Skeletal muscle cell (primary cell): ENCODE measurements at places on chromosomes 1 and 21.

- DNase-seq, result peak; percentile 76
These were observed 96.0 kb upstream of the BMP8A start for GRCh38 chr1:39395357-39395831.

DNA sequence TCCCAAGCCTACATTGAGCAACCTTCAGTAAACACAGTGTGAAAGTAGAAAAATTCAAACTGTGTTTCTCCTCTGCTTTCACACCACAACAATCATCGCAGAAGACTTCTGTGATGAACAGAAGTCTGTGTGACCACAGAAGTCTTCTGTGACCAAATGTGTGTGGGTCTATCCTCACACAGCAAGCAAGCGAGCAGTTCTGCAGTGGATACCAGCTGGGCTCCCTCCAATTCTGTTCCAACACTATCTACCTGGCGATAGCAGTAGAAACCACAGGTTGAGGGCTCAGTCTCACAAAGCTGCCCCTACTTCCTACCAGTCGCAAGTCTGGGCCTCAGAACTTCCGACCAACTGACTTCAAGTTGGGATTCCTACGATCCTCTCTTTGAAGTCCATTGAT, 21.0 kb upstream of the RAP1A start:
- DNase-seq, result no peak

GRCh38 chr1:25120281-25120680, 112.0 kb downstream of the SYF2 start:
- DNase-seq, result no peak

GRCh38 chr1:26277261-26277661, 2.6 kb upstream of the SH3BGRL3 start:
- DNase-seq, result no peak

GRCh38 chr1:184860985-184861754, 106.5 kb upstream of the EDEM3 start:
- no peak for DNase-seq
